ENCODE measurements at places on chromosomes 12 and 14.

- DNase-seq = no peak
These were observed 6.1 kb upstream of the PSMA6 start for GRCh38 chr14:35286003-35286600.

- no peak for DNase-seq
These were observed 133.8 kb upstream of the FOXN3 start for GRCh38 chr14:89550821-89551220.

GRCh38 chr14:64421166-64421565, 33.0 kb downstream of the MTHFD1 start:
- no peak for DNase-seq

DNA sequence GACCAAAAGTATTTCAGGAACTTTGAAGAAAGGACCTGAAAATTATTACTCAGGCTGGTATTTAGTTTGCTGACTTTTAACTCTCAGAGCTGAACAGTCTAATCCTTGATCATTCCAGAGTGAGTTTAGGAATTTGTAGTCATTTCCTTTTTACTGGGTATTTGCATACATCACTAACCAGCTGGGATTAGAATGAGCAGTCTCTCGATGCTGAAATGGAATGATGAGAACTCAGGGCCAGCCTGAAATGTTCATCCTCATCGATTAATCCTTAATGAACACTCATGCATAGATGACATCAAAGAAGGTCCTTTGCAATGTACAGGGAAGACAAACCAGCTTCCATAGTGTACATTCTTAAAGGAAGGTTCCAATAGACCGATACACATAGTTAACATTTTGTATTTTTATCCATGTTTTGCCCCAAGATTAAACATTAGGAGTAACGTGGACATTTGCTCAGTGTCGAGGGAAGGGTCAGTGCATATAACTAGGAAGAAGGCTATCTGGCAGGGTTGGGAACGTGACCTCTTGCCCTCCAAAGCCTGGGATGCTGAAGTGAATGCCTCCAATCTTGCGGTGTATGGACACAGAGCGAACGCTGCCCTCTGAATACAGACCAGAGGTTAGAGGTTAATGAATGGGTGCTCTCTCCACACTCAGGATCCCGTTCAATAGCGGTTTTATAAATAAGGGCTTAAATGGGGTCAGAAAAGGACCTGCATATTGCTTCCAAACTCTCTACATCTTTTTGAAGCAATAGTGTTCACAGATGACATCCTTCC, 14.5 kb downstream of the FBXL14 start:
- no peak for DNase-seq

- peak; percentile 66 for DNase-seq
These were observed 3.7 kb downstream of the ZFP36L1 start for GRCh38 chr14:68788996-68789820.

DNA sequence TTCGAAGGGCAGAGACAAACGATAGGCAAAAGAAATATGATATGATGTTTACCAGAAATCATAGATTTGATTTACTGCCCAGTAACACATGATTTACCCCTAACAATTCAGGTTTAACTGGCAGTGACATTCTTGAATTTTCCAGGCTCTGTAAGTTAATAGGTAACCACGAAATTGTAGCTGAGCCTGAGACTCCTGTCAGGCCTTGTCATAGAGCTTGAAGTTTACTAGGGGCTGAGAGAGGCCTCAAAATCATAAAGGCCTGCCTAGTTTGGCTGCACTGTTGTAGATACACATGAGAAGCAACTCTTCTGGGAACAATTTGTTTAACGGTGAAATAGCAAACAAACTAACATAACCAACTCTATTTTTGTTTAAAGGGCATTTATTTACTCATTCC, 3.3 kb downstream of the ERP27 start:
- no peak for DNase-seq

- DNase-seq = no peak
These were observed 200.2 kb upstream of the RBM19 start for GRCh38 chr12:114166362-114166761.

DNA sequence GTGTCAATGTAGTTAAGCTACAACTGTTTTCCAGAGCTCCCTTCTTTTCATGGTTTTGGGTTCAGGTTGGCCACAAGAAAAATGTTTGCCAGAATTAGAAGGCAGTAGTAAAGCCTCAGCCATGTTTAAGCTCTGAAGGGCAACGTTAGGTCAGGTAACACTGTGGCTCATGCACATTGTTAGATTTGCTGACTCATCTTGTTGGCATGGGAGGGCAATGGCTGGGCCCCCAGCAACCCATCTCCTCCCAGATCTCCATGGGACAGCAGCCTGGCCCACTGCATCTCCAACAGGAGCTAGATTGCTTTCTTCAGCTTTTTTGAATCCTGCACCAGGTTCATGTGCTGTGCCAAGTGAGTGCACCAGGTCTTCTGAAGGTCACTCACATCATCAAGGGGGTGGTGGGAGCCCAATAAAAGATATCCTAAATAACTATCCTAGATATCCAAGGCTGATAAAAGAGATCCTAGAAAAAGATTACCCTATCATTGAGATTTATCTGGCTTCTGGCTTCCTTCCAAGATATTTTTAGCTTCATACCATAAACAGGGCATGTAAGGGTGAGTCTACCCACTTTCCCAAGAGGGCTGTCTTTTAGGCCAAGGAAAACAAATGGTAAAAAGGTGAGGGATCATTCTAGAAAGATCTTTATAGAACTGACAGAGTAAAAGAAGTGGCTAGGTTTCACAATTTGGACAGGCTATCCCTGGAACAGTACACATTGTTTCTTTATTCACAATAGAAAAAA, 28.9 kb downstream of the PTGER2 start:
- no peak for DNase-seq

GRCh38 chr12:131615326-131616042, 95.4 kb upstream of the SFSWAP start:
- DNase-seq = no peak

DNA sequence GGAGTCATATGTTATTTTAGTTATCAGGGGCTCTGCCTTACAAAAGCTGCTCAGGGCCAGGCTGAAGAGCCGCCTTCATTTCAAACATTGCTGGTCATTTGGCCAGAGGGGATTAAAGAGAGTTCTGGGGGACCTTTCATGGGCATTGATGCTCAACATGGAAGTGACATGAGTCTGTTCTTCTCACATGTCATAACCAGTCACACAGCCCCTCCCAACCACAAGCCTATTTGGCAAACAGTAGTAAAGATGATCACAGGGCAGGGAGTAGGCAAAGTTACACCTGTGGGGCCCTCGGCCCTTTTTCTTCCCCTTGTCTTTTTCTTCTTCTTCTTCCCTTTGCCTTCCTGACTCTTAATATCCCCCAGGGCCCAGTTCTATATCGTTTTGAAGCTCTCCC, 33.3 kb downstream of the CFAP54 start:
- no peak for DNase-seq

DNA sequence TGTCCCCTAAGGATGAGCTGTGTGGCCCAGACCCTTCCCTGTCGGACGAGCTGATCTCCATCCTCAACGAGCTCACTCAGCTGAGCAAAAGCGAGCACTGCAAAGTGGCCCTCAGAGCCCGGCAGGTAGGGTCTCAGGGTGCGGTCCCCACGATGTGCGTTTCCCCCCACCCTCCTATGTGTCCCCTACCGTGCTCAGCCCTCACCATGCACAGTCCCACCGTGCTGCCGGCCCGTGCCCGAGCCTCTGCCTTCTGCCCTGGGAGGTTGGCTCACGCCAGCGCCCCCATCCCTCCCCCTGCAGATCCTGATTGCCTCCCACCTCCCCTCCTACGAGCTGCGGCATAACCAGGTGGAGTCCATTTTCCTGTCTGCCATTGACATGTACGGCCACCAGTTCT, 86.6 kb downstream of the FOXN4 start:
- no peak for DNase-seq

Measured in DMS 273 treated with DMSO at 0.1 percent for 48 hours (cell line).